ENCODE measurements at places on chromosomes 11 and 22.

DNA sequence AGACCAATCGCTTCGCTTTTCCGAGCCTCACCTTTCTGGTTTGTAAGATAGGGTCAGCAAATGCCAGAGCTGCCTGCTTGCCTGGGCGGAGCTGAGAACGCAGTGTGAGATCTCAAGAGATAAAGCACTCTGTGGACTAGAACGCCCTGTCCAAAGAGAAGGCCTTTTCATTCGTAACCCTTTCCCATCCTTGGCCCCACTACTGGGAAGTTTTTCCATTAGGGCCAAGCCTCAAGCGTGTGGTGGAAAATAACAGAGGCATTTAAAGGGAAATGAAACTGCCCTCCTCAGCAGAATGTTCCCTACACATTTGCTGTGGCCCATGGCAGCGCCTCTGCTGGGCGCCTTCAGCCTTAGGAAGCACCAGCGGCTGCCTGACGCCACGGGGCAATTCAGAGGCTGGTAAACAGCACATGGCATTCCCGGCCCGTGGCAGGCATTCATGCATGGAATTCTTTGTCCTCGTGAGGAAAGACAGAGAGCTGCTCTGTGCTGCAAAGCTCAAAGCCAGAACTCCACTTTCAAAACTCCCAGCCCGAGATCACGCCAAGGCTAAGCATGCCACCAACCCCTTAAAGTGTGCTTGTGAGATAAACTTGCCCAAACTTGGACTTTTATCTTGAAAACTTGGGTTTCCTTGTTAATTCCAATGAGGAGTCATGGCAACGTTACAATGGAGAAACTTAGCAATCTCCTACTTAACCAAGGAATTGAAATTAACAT lies 38.1 kb downstream of the AHNAK start:
- no peak for DNase-seq

DNA sequence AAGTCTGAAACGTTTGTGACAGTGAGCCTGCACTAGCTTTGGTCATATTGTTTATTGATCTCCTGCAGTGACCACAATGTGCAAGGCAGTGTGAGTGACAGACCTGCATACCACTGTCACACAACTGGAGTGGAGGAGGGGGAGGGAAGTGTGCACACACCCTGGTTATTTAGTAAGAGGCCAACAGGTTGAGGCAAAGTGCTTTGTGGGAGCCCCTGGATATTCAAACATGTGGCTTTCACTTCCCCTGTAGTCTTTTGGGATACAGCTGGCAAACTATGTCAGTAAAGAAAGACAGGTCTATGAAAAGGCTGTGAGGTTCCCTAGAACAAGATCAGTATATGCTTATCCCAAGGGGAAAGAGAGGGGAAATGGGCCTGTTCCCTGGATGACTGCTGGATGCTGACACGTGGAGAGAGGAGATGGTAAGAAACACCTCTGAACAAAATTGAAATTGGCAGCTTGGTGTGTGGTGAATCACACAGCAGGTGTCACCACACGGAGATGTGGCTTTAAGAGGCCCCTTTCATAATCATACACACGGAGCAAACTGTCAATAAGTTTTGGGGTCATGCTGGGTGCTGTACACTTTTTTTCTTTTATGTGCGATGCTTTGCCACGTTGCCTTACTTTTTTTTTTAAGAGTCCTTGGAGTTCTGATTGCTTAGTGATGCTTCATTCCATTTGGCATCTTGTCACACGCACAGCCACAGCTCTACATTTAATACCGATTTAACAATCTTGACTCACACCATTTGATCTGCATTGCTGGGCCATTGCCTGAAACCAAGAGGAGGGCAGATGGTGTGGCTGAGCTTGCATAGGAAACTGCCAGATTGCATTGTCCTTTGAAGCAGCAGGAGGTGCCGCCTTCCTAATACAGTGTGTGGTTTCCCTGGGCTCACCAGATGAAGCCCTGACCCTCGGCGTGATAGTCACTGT lies 11.3 kb downstream of the OSBP2 start:
- DNase-seq, result no peak

DNA sequence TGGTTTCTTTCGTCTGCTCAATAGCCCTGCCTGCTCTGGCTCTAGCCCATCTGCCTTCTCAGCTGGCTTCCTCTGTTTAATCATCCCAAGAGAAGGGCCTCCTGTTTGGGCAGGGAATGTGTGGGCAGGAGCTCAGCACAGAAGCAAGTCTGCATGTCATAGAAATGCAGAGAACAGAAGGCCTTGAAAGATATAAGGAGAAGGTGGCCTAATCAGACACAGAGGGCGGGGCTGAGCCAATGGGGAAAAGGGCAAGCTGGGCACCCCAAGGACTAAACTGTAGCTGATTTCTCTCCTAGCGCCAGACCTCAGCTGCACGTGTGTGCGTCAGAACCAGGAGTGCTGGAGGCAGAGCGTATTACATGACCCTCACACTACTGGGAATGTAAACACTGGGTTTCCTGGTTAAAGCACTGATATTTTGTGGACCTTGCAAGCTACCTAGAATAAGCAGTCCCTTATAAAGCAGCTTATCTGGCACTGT lies 7.6 kb upstream of the CCKBR start:
- no peak for DNase-seq

DNA sequence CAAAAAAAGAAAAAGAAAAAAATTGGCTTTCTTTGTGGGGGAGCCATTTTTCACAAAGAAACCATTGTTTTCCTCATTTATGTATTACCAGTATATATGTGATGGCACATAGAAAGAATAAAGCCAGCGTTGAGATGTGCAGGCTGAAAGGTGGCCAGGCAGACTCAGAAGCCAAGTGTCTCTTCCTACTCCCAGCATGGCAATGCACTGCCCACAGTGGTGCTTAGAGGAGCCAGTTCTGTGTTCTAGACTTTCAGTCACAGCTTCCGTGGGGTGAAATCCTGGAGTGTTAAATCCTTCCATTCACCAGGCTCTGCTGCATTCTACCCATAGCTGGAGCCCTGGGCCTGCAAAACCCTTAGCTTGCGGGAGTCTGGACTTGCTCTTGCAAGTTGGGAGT lies 18.9 kb downstream of the SNAP29 start:
- no peak for DNase-seq

GRCh38 chr11:58963551-58964104 lies 24.3 kb downstream of the GLYATL1 start:
- DNase-seq, result no peak

All from stimulated activated CD8-positive, alpha-beta memory T cell treated with anti-CD3 and anti-CD28 coated beads, Interleukin-4, amount 100 ng/mL, for 4 hours (primary cell).